Activated effector memory CD4-positive, alpha-beta T cell treated with anti-CD3 and anti-CD28 coated beads, Interleukin-2, amount 50 U/mL, for 16 hours (primary cell): ENCODE measurements at places on chromosomes 1 and 21.

DNA sequence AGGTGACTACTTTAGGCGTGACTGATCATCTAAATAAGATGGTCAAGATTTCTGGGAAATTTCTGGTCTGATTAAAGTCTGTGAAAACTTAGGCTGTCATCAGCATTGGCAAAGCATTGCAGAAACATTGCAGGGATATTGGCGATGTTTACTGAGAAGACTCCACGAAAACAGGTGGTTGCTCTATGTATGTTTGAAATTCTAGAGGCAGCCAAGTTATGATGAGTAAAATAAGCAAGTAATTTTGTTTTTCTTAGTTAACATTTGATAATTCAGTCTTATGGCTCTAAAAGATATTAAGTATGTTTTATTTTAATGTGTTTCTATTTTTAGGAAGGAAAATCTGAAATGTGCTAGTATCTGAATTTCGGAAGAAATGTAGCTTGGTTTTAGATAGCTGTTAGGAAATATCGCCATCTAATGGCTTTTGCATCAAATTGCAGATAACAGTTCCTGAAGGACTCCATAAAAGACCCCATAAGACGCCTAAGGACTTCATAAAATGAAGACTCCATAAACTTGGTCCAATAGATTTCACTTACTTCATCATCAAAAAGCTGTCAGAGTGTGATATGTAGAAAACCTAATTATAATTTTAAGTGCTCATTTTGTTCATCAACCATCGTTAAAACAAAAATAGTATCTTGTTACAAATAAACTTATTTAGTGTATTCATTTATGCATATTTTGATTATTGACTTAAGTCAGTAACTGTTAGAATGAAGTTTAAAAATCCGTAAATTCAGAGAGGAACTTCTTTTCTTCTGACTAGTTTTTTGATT is 344.6 kb downstream of the RYR2 start:
- DNase-seq, result no peak

DNA sequence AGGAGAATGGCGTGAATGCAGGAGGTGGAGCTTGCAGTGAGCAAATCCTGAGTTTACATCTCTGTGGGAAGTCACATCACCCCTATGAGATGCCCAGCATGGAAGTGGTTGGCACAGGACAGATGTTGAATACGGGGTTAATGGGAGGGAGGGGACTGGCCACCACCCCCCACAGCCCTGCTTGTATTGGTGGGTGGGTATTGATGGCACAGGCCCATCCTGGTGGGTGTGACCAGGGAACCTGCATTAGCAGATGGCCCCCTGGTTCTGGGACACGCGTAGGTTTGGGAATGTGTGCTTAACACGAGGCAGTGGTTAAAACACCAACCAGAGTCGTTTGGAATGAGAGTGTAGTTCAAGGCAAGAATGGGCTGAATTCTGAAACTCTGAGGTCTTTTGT is 117.9 kb downstream of the PRDM2 start:
- DNase-seq, result no peak

DNA sequence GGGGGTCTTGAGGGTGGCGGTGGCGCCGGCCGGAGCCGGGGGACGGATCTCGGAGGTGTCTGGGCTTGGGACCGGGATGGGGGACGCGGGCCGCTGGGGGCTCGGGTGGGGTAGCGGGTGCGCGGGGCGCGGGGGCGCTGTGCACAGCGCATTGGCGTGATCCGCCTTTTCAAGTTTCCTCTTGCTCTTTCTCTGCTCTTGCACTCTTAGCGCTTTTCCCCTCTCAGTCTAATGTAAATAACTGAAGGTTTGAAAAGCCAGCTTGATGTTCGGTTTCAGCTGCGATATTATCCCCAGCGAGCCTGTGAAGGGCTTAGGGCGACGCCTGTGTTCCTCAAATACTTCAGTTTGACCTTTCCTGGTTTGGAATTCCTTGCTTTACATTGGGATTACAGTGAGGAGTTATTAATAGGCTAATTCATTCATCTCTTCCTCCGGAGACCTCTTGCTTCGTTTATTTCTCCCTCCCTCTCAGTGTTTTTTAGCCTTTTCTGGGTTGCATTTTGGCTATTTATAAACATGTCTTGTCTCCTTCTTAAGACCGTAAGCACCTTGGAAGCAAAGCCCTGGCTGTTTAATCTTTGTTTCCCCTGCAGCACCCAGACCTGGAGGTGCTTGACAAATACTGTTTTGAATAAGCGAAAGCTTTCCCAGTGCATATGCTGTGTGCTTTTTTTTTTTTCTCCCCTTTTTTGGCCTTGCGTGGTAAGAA is 693 bp downstream of the RAB4A start:
- DNase-seq, result peak; percentile 79

- no peak for DNase-seq
Observed at GRCh38 chr1:145908653-145909052, 1.2 kb downstream of the ITGA10 start.

GRCh38 chr1:205068001-205068400 is 16.3 kb downstream of the TMEM81 start:
- no peak for DNase-seq

DNA sequence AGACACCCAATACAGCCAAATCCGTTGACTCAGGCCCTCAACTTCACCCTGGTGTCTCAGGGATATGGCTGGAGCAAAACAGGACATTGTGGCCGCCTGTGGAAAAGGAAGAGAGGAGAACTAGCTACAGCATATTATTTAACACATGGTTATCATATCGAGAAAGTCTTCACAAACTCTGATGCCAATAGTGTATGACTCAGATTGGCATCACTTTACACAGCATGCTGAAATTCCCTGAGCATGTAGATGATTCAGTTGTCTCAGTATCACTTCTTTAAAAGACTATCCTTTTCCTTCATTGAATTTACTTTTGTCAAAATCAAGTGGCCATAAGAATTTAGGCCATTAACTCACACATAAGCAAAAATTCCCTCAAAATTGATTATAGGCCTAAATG is 20.1 kb downstream of the HSD3B2 start:
- DNase-seq, result no peak

DNA sequence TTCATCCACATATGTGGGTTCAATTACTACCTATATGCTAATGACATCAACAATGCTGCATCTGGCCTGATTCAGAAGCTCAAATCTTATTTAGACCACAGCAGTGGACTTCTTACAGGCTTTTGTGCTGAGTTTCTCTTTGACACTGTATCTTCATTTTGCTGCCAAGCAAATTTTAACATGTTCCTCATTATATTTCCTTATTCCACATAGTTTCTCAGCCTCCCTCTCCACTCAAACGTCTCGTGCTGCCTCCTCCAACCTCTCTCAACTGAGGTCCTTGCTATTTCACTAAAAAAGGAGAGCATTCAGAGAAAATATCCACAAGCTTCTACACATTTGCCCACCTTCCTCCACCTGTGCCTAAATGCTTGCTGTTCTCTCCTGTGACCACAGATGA is 6.5 kb downstream of the TDRKH start:
- no peak for DNase-seq

DNA sequence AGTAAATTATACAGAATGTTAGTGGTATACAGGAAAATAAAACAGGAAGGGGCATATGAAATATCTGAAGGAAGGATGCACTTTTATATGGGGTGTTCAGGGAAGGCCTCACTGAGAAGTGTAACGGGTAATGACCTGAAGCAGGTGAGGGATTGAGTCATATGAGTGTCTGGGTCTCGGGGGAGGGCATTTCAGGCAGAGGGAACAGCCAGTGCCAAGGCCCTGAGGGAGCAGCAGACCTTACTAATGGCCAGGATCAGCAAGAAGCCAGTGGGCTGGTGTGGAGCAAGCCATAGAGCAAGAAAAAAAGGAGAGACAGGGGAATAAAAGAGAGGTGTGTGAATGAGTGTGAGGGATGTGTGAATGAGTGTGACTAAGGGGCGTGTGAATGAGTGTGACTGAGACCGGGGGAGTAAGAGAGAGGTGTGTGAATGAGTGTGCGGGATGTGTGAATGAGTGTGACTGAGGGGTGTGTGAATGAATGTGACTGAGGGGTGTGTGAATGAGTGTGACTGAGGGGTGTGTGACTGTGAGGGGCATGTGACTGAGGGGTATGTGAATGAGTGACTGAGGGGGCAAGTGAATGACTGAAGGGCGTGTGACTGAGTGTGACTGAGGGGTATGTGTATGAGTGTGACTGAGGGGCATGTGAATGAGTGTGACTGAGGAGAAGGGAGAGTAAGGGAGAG is 107.2 kb downstream of the GLIS1 start:
- no peak for DNase-seq
